Activated CD8-positive, alpha-beta T cell treated with anti-CD3 and anti-CD28 coated beads, Interleukin-2, amount 10 ng/mL, durations not matched to agents 7 days and 5 days (primary cell): ENCODE measurements at places on chromosomes 13 and 19. TPM values are rescaled to one million over a fixed set of nuclear protein-coding genes. Genes with fewer than 3 reads are reported as not detected.

Gene TMEM272
- total RNA-seq, result 0.23 TPM

Gene ACER1
- total RNA-seq, result 0.29 TPM

Gene ADGRE3
- not detected for total RNA-seq

Gene SYCN
- not detected for total RNA-seq

Gene MLLT1
- 48.7 TPM for total RNA-seq

DNA sequence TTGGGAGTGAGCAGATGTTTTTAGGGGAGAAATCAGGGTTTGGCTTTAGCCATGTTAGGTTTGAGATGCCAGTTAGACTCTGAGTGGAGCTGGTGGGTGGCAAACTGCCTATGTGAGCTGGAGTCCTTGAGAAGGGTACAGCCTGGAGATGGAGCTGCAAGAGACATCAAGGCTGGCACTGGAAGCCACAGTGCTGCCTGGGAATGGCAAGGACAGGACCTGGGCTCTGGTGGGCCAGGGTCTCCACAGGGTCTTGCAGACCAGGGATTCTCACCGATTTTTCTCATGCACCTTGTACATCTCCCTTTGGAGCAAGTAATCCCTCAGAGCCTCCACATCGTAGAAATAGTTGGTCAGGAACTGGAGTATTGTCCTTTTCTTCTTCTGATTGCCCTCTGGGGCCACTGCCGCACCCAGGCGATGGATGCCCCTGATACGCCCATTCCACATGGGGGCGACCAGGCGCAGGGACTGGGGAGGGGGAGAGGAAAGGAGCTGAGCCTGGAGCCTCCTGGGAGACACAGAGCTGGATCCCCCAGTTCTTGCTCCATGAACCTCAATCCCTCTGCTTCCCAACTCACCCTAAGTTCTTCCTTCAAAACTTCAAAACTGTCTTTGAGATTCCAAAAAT, 1.7 kb downstream of the DMAC2 start:
- no peak for DNase-seq

DNA sequence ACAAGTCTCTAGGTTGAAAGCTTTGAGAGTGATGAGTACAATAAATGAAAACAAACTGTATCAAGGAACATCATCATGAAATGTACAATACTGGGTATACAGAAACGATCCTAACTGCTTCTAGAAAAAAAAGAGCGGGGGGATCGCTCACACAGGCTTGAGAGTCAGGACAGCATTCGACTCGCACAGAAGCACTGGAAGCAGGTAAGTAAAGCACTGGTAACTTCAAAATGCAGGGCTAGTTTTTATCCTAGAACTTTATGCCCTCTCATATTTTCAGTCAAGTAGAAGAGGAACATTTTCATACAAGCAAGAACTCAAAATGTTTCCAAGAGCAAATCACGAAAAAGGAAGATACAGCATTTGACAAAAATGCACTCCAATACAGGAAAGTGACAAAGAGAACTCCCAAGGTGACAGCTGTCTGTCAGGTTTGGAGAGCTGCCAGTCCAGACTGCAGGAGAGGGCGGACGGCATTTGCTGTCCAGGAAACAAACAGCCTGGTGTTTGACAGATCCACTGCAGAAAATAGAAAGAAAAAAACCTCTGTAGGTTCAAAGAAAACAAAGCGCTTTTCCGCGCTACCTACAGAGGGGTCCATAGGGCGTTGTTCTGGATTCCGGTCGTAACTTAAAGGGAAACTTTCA, 58.2 kb upstream of the XPO4 start:
- no peak for DNase-seq

DNA sequence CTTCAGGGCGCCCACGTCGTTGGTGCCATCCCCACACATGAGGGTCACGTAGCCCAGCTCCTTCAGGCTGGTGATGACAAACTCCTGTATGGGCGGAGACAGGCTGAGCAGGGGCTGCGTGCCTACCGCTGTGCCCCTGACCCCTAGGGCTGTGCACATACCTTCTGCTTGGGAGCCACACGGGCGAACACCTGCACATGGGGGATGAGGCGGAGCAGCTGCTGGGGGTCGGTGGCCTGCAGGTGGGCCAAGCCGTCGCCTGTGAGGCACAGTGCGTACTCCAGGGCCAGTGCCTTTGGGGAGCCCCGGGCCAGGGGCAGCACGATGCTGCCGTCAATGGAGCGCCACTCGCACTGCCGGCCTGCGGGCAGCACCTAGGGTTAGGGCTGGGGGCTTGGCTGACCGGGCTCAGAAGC, 6.1 kb upstream of the GMIP start:
- no peak for DNase-seq

- DNase-seq, result no peak
These were observed 8.5 kb downstream of the UBA2 start for GRCh38 chr19:34436716-34437115.

DNA sequence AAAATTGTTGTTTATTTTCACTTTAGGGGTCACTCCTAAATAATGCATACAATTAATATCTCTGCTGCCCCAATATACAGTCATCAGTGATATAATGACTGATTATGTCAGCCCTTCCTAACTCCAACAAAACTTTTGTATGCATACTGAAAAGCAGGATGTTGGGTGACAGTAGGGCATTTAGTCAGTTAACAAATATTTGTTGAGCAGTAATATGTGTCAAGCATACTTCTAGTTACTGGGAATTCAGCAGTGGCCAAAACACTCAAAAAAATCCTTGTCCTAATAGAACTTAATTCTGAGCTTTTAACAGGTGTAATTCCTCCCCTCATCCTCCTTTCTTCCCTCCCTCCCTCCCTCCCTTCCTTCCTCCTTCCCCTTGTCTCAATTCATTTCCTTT, 560.7 kb upstream of the KLHL1 start:
- DNase-seq, result no peak

DNA sequence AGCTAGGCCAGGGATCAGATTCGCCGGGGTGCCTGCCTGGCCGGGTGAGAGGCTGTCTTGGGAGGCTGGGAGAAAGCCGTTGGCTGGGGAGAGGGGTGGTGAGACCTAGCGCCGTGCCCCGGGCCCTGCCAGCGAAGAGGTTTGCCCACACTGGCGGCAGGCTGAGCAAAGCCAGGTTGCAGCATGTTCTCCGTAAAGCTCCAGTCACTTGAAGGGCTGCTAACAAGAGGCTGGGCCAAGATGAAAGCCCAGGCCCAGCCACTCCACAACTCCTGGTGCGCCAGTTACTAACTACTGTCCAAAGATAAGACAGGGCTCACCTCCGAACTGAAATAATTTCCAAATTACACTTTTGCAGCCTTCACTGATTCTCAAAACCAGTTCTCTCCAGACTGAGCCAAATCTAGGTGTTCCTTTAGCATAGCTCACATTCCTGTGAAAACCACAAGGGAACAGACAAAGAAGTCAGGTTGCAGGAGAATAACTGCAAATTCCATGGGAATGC, 16.3 kb downstream of the ELAVL1 start:
- no peak for DNase-seq

DNA sequence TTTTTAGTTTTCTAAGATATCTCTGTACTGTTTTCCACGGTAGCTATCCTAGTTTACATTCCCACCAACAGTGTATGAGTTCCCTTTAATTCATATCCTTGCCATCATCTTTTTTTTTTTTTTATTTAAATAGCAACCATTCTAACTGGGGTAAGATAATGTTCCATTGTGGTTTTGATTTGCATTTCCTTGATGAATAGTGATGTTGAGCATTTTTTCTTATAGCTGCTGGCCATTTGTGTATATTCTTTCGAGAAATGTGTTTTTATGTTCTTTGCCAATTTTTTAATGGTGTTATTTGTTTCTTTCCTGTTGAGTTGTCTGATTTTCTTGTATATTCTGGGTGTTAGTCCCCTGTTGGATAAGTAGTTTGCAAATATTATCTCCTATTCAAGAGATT, 454.8 kb downstream of the DACH1 start:
- no peak for DNase-seq

GRCh38 chr13:32153056-32153455, 121.5 kb downstream of the FRY start:
- no peak for DNase-seq

GRCh38 chr19:45528149-45528743, 21.0 kb downstream of the VASP start:
- DNase-seq, result no peak

- DNase-seq, result no peak
These were observed 69.3 kb upstream of the MYO16 start for GRCh38 chr13:108560093-108560492.
